ENCODE measurements at places on chromosomes 5 and 9.

DNA sequence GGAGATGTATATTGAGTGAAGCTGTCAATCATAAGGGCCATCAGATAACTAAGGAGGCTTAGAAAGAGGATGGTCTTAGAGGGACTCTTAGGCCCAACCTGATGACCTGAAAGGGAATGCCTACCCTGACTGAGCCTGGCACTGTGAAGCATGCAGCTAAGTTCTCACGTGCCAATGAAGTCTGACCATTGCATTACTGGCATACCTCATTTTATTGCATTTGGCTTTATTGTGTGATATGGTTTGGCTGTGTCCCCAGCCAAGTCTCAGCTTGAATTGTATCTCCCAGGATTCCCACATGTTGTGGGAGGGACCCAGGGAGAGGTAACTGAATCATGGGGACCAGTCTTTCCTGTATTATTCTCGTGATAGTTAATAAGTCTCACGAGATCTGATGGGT lies 421.6 kb upstream of the SGCD start:
- DNase-seq: no peak

DNA sequence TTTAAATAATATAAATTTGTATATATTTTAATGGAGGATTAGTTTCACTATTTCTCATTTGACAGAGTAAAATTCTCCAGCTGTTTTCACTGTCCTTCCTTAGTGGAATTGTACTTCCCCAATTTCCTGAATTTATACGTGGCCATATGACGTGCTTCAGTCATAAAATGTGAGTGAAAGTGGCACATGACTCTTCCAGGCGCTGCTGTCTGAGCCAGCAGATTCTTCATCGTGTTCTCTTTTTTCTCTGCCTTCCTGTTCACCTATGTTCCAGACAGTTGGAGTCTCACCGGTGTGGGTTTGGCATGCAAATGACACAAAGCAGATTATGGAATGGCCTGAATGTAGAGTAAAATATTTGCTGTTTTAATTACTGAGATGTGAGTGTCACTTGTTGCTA lies 684.1 kb downstream of the SEMA5A start:
- DNase-seq: no peak

DNA sequence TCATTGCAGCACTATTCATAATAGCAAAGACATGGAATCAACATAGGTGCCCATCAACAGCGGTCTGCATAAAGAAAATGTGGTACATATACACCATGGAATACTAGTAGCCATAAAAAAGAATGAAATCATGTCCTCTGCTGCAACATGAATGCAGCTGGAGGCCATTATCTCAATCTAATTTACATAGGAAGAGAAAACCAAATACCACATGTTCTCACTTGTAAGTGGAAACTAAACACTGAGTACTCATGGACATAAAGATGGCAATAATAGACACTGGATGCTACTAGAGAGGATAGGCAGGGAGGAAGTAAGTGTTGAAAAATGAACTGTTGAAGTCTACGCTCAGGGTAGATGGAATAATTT lies 203.9 kb upstream of the CDH9 start:
- DNase-seq: no peak

- no peak for DNase-seq
These were observed 1.5 kb downstream of the NEK6 start for GRCh38 chr9:124259158-124259808.

DNA sequence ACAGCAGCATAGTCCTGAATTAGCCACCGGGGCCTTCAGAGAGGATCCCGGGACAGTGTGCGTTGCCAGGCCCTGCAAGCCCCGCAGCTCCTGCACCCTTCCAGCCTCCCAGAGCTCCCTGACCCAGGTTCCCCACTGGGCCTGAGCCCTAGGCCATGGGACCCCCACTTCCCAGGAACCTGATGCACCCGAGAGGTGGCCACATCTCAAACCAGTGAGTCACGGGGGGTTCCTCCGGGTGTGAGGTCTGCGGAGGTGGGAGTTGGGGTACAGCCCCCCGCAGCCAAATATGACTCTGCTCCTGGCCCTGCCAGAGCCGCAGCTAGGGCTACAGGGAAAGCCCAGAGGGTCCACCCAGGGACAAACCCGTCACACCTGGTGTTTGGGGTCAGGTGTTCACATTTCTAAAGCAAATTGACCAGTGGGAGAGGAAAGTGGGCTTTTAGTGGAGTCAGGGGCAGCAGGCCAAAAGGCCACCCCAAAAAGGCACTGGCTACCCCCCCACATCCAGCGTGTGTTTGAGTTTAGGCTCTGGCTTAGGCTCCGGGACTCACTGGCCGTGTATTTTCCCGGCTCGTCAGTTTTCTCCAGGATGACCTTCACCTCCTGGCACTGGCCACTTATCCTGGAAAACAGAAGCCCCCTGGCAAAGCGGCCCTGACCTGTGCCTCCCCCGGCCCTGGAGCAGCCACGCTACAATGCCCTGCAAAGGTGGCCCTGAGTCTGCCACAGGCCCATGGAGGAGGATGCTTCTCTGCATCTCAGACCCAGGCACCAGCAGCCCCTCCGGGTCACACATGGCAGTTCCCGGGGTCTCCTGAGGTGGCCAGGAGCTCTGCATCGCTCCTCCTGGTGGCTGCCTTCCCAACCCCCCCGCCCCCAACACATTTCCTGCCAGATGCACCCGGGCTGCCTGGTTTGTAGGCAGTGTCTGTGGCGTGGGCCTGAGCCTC lies 17.4 kb upstream of the OBP2B start:
- DNase-seq: no peak

- no peak for DNase-seq
These were observed 43.9 kb downstream of the CRB2 start for GRCh38 chr9:123399803-123400378.

GRCh38 chr5:66406761-66407336 lies 189.3 kb upstream of the MAST4 start:
- no peak for DNase-seq

DNA sequence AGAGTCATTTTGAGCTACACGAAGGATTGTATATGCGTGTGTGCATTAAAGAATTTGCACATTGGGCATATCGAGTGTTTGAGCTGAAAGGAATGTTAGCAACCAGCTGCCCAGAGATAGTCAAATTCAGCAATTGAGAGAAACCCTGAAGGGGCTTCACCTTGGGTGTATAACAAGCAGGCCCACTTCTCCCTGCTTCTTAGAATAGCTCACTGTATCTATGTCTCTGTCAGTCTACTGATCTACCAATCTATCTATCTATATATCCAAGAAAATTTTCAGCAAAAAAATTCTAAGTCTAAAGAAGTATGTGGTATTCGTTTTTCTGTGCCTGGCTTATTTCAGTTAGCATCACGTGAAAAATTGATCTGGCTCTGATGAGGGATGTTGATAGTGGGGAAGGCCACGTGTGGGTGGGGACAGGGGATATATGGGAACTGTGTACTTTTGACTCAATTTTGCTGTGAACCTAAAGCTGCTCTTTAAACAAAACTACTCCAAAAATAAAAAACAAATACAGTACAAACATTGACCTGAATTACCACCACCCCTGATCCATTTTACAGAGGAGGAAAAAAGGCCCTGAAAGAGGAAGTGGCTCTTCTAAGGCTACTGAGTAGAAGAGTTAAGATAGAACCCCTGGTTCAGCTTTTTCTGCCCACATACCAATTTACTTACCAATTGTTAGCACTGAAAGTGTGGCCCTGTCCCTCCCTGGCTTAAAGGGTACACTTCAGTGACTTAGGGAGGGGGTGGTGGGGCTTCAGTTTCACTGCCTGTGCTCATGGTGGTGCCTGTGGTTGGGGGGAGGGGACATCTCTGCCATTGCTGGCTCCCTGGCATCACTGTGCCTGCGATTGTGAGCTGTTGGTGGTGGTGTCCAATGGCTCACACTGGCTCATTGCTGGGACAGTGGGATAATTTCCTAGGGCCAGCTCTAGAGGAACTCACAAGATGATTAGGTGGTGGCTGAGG lies 141.8 kb downstream of the DOCK2 start:
- DNase-seq: no peak

- DNase-seq: no peak
These were observed 2.0 kb downstream of the MYO10 start for GRCh38 chr5:16934123-16934522.

DNA sequence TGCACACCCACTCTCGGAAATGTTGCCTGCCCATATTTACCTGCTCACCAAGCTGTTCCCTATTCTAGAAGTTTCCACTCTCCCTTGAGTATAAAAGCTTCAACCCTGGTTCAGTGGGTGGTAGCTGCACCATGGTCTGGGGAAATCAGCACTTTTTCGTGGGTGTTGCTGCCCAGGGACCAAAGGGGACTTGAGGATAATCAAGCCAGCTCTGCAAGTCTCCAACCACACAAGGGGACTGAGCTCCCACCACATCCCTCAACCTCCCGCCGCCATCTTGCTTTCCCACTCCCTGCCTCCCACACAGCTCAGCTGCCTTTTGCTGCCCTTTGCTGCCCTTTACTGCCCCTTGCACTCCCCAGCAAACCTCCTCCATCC lies 210.0 kb downstream of the AUH start:
- DNase-seq: no peak

DNA sequence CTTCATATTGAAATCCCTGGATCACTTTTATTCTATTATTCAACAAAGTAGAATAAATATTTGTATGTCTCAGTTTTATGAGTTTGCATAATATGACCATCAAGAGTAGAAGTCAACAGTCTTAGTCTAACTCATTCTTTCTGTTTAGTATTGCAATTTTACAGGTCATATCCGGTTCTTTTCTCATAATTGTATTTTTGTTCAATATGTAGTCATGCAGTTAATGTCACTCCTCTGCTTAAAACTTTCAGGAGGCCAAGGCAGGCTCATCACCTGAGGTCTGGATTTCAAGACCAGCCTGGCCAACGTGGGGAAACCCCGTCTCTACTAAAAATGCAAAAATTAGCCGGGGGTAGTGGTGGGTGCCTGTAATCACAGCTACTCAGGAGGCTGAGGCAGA lies 148.4 kb upstream of the TRPM3 start:
- no peak for DNase-seq

GRCh38 chr9:22037954-22038690 lies 29.0 kb upstream of the CDKN2B start:
- DNase-seq: no peak
